IPS DF 6.9 (cell line): ENCODE measurements at places on chromosomes 7 and 10.
A peak's percentile ranks its signal among the peaks of the same experiment; 100 is the strongest.

GRCh38 chr7:31497516-31497915 is 16.4 kb upstream of the ITPRID1 start:
- H3K27ac ChIP-seq = no peak overlapping the region
- H3K27me3 ChIP-seq = no peaks in the 10 kb centered on the region; the same call in 1 of the 2 replicates
- H3K4me3 ChIP-seq = no peak overlapping the region

DNA sequence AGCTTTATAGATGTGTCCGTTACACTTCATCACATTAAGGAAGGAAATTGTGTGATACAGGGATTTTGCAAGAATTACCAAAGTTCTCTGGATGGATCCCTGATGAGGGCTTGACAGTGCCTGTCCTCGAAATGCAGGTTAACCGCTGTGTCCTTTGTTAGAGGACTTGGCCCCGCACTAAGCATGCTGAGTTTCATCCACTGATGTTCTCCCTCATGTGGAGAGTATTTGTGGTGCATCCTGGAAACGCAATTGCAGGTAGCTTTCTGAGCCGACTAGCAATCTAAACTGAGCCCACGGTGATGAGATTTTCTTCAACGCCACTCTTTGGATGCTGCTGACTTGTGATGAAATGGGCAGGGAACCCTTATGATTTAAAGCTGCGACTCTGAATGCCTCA is 71.9 kb upstream of the STK17A start:
- no peak overlapping the region for H3K4me3 ChIP-seq
- peak; percentile 13 for DNase-seq
- no peaks in the 10 kb centered on the region for H3K36me3 ChIP-seq
- H3K27me3 ChIP-seq = no peaks in the 10 kb centered on the region
- H3K27ac ChIP-seq = no peak overlapping the region

DNA sequence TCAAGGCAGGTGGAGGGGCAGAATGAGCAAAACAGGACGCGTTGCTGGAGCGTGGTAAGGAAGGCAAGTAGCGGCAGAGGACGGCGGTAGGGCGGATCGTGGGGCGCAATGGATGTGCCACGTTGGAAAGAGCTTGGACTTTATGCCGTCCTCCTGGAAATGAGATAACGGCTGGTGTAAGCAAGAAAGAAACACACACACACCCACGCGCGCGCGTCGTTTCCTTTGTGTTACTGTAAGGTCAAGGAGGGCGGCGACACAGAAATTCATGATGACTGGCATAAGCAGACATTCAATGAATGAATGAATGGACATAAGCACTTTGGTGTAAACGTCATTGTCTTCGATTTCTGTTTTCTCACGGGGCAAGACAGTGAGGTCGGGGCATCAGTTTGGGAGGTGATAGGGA is 683 bp upstream of the ENTPD7 start:
- DNase-seq = no peak
- H3K4me1 ChIP-seq = no peaks in the 10 kb centered on the region
- no peaks in the 10 kb centered on the region for H3K36me3 ChIP-seq
- no peak overlapping the region for H3K27ac ChIP-seq
- no peaks in the 10 kb centered on the region; the same call in 1 of the 2 replicates for H3K27me3 ChIP-seq

GRCh38 chr10:130335336-130335735 is 199.1 kb downstream of the GLRX3 start:
- no peaks in the 10 kb centered on the region for H3K4me1 ChIP-seq
- H3K4me3 ChIP-seq = no peak overlapping the region
- no peaks in the 10 kb centered on the region for H3K27me3 ChIP-seq
- no peaks in the 10 kb centered on the region for H3K36me3 ChIP-seq

GRCh38 chr7:139682136-139683013 is 95.4 kb downstream of the HIPK2 start:
- H3K36me3 ChIP-seq = no peaks in the 10 kb centered on the region
- H3K27me3 ChIP-seq = no peaks in the 10 kb centered on the region
- H3K27ac ChIP-seq = no peak overlapping the region
- H3K4me3 ChIP-seq = no peak overlapping the region

DNA sequence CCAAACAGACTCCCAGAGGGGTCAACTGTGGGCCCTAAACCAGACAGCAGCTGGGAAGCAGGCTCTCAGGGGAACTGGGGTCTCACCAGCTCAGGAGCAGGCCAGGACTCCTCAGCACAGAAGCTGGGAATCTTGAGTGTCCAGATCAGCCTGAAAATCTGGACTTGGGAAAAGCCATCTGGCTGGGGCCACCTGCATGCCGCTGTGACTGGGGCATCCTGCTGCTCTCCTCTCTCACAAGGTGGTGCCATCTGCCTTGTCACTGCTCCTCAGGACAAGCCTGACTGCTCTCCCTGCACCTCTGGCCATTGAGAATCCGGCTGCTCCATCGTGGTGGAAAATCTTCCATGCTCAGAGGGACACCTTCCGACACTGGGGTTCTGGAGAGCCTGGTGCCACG is 141.4 kb downstream of the PLPP4 start:
- DNase-seq = no peak
- no peak overlapping the region for H3K27ac ChIP-seq
- no peaks in the 10 kb centered on the region for H3K36me3 ChIP-seq
- H3K4me3 ChIP-seq = no peak overlapping the region

DNA sequence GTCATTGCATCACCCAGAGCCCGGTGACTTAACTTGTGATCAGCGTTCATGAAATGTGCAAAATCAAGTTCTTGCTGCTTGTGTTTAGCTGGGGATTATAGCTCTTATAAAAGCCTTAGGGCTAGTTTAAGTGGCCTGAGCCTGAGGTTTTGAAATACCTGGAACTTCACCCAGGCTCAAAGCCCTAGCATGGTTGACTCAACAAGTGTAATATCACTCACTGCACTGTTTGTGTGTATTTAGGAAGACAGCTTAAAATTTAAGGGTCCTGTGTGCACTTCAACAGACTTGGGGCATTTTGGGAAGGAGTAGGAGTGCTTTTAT is 489.5 kb downstream of the GATA3 start:
- no peak overlapping the region for H3K4me3 ChIP-seq
- H3K27ac ChIP-seq = no peak overlapping the region
- H3K4me1 ChIP-seq = no peaks in the 10 kb centered on the region
- H3K36me3 ChIP-seq = no peaks in the 10 kb centered on the region

DNA sequence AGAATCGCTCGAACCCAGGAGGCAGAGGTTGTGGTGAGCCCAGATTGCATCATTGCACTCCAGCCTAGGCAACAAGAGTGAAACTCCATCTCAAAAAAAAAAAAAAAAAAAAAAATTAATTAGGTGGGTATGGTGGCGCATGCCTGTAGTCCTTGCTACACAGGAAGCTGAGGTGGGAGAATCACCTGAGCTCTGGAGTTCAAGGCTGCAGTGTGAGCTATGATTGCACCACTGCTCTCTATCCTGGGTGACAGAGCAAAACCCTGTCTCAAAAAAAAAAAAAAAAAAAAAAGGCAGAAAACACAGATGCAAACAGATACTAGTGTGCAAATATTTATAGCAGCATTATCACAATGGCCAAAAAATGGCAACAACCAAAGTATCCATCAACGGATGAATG is 134.4 kb downstream of the RGS10 start:
- H3K36me3 ChIP-seq = no peaks in the 10 kb centered on the region
- no peak overlapping the region for H3K27ac ChIP-seq
- H3K4me3 ChIP-seq = no peak overlapping the region
- no peak for DNase-seq
- H3K27me3 ChIP-seq = no peaks in the 10 kb centered on the region

- H3K27ac ChIP-seq = no peak overlapping the region
- no peak overlapping the region for H3K4me3 ChIP-seq
- no peak for DNase-seq
- H3K27me3 ChIP-seq = no peaks in the 10 kb centered on the region
- no peaks in the 10 kb centered on the region for H3K4me1 ChIP-seq
- no peaks in the 10 kb centered on the region for H3K36me3 ChIP-seq
Observed at GRCh38 chr7:121015560-121015959, 27.0 kb downstream of the CPED1 start.

DNA sequence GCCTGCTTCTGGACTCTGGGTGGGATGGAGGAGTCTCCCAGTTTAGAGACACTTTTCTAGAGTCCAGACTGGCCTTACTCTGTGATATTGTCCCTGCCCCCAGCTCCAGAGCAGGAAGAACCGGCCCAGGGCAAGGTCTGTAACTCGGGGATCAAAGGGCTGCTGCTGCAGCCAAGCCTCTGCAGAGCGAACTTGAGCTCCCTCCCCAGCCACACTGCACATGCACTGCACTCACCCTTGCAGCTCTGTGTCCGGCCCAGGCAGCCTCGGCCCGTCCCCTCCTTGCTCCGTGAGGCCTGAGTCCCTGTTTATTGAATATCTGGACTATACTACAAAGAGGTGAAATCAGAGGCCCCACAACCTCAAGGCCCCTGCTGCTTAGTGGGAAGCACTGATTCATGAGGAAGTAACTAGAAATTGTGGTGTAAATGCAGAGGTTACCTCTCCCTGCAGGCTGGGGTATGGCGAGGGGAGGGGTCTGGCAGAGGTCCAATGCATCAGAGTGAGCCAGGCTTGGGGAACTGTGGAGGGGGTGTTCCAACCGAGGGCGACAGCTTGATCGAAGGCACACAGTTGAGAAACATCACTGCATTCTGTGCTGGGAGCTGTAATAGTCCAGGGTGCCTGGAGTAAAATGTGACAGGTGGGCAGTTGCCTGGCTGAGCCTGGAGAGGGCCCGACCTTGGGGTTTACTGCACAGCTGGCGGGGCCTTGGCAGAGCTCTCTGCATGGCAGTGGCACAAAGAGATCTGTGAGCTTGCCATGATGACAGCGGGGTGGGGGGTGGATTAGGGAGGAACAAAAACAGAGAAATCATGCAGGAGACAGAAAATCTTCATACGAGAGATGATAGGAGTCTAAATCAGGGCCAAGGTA is 49.1 kb downstream of the AOC1 start:
- no peak for DNase-seq
- H3K4me3 ChIP-seq = no peak overlapping the region
- no peak overlapping the region for H3K27ac ChIP-seq
- peaks cover 3% of the 10 kb centered on the region; the same call in 1 of the 2 replicates for H3K4me1 ChIP-seq

GRCh38 chr7:131110297-131111080 is 217.2 kb upstream of the MKLN1 start:
- H3K27me3 ChIP-seq = no peaks in the 10 kb centered on the region
- peaks cover 2% of the 10 kb centered on the region; the same call in 1 of the 2 replicates for H3K4me1 ChIP-seq
- H3K36me3 ChIP-seq = no peaks in the 10 kb centered on the region
- no peak overlapping the region for H3K27ac ChIP-seq
- DNase-seq = no peak
- peak overlapping the region; percentile 45; the same call in 1 of the 2 replicates for H3K4me3 ChIP-seq

GRCh38 chr10:103451831-103452505 is at the start of gene CALHM2:
Gene CALHM2, minus strand, starts transcription at chr10:103452370. Its CDS starts 2,429 bp downstream, at chr10:103449941.
- H3K36me3 ChIP-seq = peaks cover 10% of the 10 kb centered on the region; the same call in 1 of the 2 replicates
- H3K4me3 ChIP-seq = peak within 1 kb of the TSS; percentile 32; the same call in 1 of the 2 replicates
- H3K27me3 ChIP-seq = no peaks in the 10 kb centered on the region
- DNase-seq = no peak

DNA sequence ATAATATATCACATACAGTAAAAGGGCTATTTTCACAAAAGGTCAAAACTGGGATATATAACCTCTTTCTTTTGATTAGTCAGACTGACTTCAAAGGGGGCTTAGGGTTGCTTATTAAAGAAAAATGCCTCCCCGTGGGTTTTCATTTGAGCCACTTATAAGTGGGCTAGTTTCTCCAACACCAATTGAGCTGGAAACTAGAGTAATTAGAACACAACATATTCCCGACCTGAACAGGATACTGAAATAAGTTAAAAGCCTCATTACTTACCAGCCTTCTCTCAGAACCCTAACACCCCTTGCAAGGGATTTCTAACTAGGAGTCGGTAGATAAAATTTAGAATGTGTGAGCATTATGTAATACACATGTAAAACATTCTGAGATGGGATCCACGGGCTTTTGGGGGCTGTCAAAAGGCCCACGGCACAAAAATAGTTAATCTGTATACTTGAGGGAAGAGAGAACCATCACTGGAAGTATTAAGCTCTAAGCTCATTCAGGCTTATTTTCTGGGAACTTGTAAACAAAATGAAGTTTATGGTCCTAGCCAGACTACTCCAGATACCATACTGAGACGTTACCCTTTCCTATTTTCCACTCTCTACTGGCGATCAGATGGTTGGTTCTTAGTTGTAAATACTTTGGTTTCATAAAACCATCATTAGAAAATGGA is 29.3 kb upstream of the KMT2E start:
- H3K36me3 ChIP-seq = no peaks in the 10 kb centered on the region
- peak overlapping the region; percentile 60; the same call in 1 of the 2 replicates for H3K4me3 ChIP-seq
- no peak overlapping the region for H3K27ac ChIP-seq
- no peaks in the 10 kb centered on the region for H3K27me3 ChIP-seq
- H3K4me1 ChIP-seq = no peaks in the 10 kb centered on the region
- no peak for DNase-seq

DNA sequence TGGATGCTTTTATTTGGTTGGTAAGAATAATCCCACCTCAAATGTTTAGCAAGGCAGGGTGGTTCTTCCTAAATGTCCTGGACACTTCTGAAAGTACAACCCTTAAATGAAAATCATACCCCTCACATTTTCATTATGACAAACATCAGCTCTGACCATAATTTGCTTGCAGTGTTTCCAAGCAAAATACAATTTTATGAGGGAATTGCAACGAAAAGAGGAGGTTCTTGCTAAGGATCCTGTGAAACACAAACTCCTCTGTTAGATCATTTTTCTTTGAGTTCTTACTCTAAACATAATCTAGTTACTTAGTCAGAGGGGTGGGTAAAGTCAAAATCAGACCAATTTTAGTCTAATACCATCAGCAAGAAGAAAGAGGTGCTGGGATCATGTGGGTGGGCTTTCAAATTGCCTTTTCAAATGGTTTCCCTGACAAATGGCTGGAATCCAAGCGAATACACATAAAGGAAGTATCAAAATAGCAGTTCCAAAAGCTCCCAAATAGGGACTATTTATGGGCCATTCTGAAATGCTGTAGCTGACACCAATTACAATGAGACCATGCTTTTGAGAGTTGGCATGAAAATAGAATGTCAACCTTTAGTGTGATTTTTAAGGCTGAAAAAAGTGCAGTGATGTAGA is 164.9 kb upstream of the INHBA start:
- no peaks in the 10 kb centered on the region for H3K36me3 ChIP-seq
- no peak overlapping the region for H3K4me3 ChIP-seq
- H3K27me3 ChIP-seq = no peaks in the 10 kb centered on the region

DNA sequence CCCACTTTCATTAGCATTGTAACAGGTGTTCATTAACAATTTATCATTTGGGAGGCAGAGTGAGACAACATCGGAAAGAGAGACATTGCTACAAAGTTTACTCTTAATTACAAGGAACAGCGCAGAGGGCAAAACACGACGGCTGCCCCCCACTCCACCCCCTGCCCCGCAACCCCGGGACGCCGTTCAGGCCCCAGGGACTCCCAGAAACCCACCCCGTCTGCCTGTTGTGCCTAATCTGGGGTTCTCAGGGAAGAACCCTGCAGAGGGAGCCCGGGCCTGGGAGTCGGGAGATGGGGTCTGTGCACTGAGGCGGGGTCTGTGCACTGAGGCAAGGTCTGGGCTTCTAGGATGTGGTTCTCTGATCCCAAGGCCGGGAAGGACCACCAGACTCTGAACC is 25.2 kb downstream of the UNCX start:
- no peak for DNase-seq
- no peak overlapping the region for H3K4me3 ChIP-seq
- no peak overlapping the region for H3K27ac ChIP-seq
- H3K27me3 ChIP-seq = no peaks in the 10 kb centered on the region
- H3K4me1 ChIP-seq = peaks cover 6% of the 10 kb centered on the region
